ENCODE measurements at places on chromosomes 7 and 10. TPM values are rescaled to one million over a fixed set of nuclear protein-coding genes. Genes with fewer than 3 reads are reported as not detected.

The GPER1 gene
- total RNA-seq: not detected

The NPC1L1 gene
- total RNA-seq: 0.06 TPM

The ACTL6B gene
- not detected for total RNA-seq

The MINDY4 gene
- 1.9 TPM for total RNA-seq

The HKDC1 gene
- 0.41 TPM for total RNA-seq
